ENCODE measurements at places on chromosomes 3 and 15.

- DNase-seq = no peak
These were observed 95.5 kb downstream of the IQCH start for GRCh38 chr15:67350042-67350441.

GRCh38 chr3:21955406-21955805, 204.4 kb upstream of the ZNF385D start:
- DNase-seq = no peak

DNA sequence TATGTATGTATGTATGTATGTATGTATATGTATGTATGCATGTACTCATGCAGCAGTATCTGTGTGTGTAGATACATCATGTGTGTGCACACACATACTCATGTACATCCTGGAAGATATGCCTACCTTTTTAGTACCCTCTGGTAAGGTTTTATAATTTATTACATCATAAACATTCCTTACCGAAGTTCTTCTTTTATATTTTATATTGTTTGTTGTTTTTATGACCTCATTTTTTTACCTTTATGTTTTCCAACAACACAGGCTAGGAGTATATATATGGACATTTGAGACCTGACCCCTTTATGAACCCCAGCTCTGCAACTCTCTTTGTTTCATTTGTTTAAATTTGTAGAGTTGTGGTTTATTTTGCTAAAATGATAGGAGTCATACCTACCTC, 263.5 kb downstream of the ADAMTSL3 start:
- no peak for DNase-seq

DNA sequence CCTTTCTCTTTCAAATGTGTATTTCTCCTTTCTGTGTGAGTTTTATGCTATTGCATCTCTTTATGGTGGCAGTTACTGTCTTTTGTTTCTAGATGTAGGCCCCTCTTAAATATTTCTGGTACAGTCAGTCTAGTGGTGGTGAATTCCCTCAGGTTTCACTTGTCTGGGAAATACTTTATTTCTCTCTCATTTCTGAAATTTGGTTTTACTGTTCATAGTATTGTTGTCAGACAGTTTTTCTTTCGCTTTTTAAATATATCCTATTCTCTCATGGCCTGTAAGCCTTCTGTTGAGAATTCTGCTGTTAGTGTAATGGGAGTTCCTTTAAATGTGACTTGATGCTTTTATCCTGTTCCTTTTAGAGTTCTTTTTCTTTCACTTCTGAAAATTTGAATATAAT, 874.0 kb downstream of the PLOD2 start:
- no peak for DNase-seq

- DNase-seq = no peak
These were observed 320.1 kb upstream of the WNT5A start for GRCh38 chr3:55807210-55807609.

DNA sequence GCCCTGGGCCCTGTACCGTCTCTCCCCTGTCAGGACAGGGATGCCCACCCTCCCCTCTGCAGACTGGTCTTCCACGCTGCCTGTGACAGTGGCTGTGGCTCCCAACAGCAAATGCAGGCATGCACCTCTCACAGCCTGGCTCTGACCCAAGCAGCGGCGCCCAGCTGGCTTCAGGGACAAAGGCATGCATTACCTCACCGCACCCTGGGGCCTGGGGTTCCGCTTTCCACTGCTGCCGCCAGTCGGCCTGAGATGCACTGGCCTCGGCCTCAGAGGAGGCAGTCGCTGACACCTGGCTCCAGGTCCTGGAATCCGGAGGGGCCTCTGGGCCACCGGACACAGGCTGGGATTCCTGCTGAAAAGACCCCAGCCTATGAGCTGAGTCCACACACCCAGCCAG, 70.3 kb downstream of the SCN5A start:
- no peak for DNase-seq

- no peak for DNase-seq
These were observed 573 bp upstream of the DIS3L start for GRCh38 chr15:66292571-66293418.

DNA sequence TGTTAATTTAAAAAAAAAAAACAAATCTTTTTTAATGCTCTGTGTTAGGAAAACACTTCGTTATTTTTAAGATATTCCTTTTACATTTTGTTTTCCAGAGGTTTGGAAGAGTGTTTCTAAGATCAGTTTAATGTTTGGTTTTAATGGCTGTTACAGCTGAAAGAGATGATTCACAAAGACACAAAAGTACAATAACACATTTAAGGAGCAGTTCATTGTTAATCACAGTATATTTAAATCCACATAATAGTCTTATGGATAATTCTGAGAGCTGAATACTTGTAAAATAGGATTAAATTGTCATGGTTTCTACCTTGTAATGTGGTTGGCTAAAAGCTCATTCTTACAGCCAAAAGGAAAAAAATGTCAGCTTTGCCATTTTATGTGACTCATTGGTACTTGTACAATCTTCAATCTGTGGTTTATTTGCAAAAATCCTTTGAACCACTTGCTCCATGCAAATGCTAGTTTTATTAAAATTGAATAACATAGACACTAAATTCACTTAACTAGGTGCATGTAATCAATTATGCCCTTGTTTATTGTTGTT, 426.4 kb downstream of the NLGN1 start:
- no peak for DNase-seq

DNA sequence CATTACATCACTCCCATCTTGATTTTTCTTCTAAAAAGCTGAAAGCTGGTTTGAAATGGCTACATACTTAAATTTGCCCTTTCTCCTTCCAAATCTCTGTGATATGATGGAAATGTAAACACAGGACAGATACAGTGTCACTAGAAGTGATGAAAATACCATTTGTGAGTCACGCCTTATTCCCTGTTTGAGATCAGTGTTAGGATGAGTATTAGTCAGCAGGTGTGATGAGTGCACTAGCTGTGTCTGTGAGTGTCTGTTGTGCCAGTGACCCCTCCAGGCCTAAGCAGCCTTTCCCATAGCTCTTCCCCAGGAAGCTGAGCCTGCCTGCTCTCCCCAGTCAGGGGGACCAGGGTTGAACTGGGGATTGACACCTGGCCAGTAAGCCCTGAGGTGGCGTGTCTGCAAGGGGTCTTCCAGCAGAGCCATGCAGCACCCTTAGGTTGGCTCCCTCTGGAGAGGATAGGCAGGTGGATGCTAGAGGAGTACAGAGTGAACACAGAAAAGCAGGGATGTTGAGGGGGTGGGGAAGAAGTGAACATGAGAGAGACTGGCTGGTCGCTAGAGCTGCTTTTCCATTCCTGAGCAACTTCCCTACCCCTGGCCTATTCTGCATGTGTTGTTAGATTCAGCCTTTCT, 92.0 kb downstream of the PDE8A start:
- DNase-seq = no peak

DNA sequence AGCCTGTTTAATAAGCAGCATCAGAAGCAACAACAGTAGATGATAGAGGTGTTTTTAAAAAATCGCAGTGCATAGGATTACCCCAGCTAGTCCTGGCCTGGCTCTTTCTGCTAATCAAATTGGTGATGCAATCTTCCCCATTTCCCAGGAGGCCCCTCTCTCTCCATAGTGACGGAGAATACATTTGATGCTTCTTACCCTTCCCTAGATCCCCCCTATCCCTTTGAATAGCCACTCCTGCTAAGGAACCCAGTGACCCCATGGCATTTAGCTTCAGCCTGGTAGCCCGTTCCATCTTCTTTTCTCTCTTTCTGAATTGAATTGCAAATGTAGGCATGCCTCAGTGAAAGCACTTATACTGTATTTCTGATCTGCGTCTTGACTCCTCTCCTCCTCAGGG, 223.6 kb upstream of the GAP43 start:
- no peak for DNase-seq

DNA sequence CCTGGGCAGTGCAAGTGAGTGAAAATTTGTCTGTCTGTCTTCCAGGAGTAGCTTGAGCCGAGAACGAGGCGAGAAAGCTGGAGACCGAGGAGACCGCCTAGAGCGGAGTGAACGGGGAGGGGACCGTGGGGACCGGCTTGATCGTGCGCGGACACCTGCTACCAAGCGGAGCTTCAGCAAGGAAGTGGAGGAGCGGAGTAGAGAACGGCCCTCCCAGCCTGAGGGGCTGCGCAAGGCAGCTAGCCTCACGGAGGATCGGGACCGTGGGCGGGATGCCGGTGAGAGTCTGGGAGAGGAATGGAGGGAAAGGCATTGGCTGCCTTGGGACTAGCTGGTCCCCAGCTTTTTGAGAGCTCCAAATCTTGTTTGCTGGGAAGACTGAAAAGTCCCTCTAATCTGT, 10.2 kb upstream of the FAM131A start:
- DNase-seq = no peak

GRCh38 chr3:49339581-49339940, 292 bp downstream of the USP4 start:
- DNase-seq = no peak

GRCh38 chr3:152785051-152785450, 49.9 kb upstream of the P2RY1 start:
- DNase-seq = no peak

GRCh38 chr15:83413054-83413719, 34.0 kb upstream of the SH3GL3 start:
- no peak for DNase-seq

DNA sequence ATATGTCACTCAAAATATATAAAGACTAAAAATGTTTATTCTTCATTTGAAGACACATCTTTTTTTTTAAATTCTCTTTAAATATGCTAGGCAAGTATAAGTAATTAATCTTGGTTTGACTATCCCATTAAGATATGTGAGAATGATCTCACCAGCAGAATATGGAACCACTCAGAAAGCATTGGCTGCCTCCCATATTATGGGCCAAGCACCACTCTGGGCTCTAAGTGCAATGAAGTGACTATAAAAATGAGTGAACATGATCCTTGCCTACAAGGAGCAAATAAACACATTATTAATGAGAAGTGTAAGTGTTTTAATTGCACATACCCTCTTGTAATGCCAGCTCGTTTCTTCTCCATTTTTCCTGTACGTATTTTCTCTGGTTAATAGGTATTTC, 328.5 kb downstream of the NAALADL2 start:
- no peak for DNase-seq

DNA sequence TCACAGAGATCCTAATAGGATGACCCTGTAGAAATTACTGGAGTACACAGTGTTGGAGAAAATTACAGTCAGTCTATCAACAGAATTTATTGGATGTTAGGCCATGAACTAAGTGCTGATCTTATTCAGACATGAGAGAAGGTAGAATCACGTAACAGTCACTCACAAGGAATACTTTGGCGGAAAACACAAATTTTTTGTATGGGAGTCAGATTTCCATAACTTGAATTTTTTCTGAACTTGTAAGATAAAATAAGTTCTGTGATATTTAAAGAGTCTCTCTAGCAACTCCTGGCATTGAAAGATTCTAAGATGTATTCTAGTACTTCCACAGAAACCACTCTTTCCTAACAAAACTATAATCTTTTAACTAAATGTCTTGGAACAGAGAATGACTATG, 178.8 kb upstream of the MME start:
- DNase-seq = no peak

GRCh38 chr15:48954538-48954937, 9.2 kb downstream of the SHC4 start:
- no peak for DNase-seq

DNA sequence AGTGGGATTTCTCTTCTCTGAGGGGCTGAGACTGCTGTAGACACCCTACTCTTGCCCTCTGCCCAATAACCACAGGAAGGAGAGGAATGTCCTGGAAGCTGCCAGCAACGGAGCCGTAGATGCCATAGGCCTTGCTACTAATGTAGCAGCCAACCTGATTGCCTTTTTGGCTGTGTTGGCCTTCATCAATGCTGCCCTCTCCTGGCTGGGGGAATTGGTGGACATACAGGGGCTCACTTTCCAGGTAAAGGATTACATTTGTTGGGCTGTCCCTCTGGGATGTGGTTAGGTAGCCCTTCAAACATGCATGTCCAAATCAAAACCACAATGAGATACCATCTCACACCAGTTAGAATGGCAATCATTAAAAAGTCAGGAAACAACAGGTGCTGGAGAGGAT, 16.1 kb downstream of the SLC28A2 start:
- DNase-seq = no peak

GRCh38 chr15:51281368-51281967, 56.9 kb downstream of the CYP19A1 start:
- DNase-seq = no peak

GRCh38 chr3:12891985-12892839, 50.8 kb upstream of the RPL32 start:
- DNase-seq = peak; percentile 13

DNA sequence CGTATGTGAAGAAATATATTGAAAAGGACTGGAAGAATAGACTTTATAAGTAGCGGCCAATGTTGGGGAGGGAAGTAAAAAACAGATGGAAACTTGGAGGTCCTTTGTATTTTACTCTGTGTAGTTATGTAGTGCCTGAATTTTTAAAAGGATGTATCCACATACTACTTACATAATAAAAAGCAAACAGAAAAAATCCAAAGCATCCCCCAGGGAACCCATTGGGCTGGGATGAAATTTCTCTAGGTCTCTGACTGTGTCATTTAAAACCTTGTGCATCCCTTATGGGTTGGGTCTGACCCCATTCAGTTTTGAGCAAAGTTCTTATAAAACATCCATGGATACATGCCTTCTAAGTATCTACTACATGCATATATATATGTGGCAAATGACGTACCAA, 141.1 kb downstream of the NR1D2 start:
- no peak for DNase-seq

GRCh38 chr3:135393898-135394525, 571.5 kb upstream of the PPP2R3A start:
- no peak for DNase-seq

- peak; percentile 67 for DNase-seq
These were observed 1.8 kb downstream of the RCCD1 start for GRCh38 chr15:90956274-90957030.

GRCh38 chr3:105499961-105500360, 133.3 kb downstream of the ALCAM start:
- no peak for DNase-seq

GRCh38 chr3:9930804-9931418, 2.7 kb upstream of the CRELD1 start:
- DNase-seq = no peak

- DNase-seq = peak; percentile 14
These were observed 27.2 kb downstream of the INTS14 start for GRCh38 chr15:65583701-65584100.
